ENCODE measurements at places on chromosomes 2 and 18. TPM values are rescaled to one million over a fixed set of nuclear protein-coding genes. Genes with fewer than 3 reads are reported as not detected.

Gene PTH2R
- not detected for total RNA-seq

DNA sequence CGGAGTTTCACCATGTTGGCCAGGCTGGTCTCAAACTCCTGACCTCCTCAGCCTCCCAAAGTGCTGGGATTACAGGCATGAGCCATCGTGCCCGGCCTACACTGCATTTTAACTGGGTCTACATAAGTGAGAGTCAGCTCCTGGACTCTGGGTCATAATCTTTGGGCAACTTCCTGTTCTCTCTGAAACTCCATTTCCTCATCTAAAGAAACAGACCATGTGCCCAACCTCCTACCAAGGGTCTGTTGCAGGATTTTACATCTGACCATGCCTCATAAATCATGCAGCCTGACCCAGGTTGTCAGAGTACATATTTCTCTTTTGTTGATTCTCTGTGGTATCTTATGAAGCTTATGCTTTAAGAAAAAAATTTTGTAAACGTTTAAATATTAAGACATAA lies 280.4 kb downstream of the ALPK2 start:
- DNase-seq, result no peak

DNA sequence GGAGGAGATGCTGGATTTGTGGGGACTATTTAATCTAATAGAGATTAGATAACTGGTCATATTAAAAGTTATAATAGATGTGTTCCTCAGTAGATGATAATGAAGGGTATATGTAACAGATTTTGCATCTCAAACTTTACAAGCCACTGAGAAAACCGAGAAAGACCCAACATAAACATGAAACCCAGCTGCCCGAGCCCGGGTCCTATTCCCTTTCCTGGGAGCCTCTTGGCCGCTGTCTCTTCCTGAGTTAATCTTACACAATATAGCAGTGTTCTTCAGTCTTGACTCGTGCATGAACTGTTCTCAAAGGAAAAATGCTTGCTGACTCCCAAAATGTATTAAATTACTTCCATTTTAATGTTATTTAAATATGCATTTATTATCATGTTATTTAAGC lies 94.5 kb downstream of the COPS8 start:
- DNase-seq, result no peak

DNA sequence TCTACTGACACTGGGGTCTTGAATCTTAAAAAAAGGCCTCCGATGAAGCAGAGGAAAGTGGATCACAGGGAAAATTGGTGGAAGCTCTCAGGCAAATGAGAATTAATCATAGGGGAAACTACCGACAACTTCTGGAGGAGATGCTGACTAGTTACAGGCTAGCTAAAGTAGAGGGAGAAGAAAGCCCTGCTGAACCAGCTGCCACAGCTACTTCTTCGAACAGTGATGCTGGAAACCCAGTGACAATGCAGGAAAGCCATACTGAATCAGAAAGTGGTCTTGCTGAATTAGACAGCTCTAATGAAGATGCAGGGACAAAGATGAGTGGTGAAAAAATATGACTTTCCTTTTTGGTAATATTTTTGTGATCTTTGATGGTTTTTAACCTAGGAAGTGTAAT lies 44.9 kb upstream of the SLC3A1 start:
- no peak for DNase-seq

Gene CYRIA
- total RNA-seq, result 2.9 TPM

GRCh38 chr2:160372010-160372356 lies 121.6 kb downstream of the RBMS1 start:
- no peak for DNase-seq

Gene SERPINB4
- total RNA-seq, result not detected

Gene REG3A
- not detected for total RNA-seq

Gene SIX3
- not detected for total RNA-seq

Gene DAW1
- not detected for total RNA-seq

Gene PASK
- total RNA-seq, result 28.3 TPM

DNA sequence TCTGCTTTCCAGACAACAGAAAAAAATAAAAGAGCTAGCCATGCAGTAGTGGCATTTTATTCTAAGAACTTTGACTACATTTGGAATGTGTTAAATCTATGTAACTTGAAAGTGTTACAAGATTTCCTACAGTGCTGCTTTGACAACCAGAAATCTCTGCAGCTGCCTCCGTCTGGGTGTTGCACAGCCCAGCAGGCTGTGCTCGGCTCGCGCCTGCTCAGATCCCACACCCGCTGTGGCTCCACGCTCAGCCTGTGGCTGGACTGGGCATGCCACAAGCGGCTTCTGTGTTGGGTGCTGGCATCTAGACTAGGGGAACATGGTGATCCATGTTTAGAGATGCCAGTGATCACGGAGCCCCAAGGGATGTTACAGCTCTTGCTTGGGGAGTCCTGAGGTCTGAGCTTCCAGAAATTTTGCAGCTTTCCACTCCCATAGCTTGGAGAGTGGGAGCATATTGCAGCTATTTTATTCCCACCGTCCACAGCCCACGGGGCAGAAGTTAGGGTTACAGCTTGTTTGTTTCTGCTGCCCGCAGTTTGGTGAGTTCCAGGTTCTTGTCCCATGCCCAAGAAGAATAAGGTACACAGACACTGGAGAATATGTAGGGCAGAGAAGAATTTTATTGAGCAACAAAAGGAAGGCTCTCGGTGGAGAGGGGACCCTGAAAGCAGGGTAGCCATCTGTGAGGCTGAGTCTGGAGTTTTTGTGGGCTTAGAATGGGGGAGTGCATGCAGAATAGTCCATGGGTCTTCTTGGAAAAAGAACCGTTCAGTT lies 44.1 kb downstream of the FAM171B start:
- no peak for DNase-seq

DNA sequence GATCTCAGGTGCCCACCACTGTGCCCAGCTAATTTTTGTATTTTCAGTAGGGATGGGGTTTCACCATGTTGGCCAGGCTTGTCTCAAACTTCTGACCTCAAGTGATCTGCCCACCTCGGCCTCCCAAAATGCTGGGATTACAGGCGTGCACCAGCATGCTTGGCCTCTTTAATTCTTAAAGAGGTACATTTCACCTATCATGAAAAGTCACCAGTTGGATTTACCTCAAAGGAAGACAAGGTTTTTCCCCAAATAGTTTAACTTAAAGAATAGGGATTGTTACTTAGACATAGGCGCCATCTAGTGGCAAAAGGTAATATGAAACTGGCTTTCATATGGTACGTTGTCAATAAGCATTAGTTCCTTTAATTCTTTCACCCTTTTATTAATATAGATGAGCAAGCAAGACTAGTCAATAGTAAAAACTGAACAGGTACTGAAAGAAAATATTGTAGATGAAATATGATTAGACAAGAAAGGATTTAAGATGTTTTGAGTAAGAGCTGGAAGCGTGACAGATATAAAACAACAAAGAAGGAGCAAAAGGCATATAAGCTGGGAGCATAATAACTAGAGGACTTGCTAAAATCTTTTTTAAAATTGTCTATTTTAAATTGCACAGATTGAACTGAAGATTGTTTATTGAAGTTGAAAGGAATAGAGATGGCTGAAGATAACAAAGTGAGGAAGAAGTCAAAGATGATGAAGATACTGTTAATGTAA lies 35.0 kb upstream of the PSMD14 start:
- DNase-seq, result no peak

Gene FHL2
- total RNA-seq, result 56.1 TPM

Measured in transverse colon (tissue), 4 donors.